ENCODE measurements at places on chromosomes 6 and 20.

GRCh38 chr6:149921361-149921760, 1.6 kb downstream of the RAET1G start:
- no peak for DNase-seq

GRCh38 chr20:46624946-46625345, 26.3 kb downstream of the SLC13A3 start:
- DNase-seq: no peak

GRCh38 chr6:32126880-32127279, 1.2 kb downstream of the ATF6B start:
- DNase-seq: no peak

GRCh38 chr6:23302514-23302913, 733.1 kb downstream of the HDGFL1 start:
- no peak for DNase-seq

DNA sequence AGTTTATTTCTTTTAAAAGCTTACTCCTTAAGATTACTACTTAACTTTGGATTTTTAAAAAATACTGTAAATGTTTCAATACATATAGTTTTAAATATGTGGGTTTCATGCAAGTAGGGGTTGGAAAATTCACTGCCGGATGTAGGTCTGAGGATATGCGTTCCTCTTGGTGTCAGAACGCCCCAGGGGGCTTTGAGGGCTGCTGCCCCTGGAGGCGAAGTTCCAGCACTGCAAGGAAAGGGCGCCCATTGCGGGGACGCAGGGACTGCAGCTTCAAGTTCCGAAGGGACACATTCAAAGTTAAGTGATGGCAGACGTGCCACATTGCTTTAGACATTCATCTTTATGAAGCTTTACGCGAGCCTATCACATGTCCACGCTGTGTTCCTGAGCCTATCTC, 152.9 kb downstream of the SOD2 start:
- DNase-seq: no peak

- DNase-seq: no peak
Observed at GRCh38 chr20:13683833-13684232, 45.1 kb upstream of the TASP1 start.

- no peak for DNase-seq
Observed at GRCh38 chr6:168120390-168121302, 41.6 kb upstream of the FRMD1 start.

- no peak for DNase-seq
Observed at GRCh38 chr20:13259921-13260320, 38.8 kb downstream of the ISM1 start.

DNA sequence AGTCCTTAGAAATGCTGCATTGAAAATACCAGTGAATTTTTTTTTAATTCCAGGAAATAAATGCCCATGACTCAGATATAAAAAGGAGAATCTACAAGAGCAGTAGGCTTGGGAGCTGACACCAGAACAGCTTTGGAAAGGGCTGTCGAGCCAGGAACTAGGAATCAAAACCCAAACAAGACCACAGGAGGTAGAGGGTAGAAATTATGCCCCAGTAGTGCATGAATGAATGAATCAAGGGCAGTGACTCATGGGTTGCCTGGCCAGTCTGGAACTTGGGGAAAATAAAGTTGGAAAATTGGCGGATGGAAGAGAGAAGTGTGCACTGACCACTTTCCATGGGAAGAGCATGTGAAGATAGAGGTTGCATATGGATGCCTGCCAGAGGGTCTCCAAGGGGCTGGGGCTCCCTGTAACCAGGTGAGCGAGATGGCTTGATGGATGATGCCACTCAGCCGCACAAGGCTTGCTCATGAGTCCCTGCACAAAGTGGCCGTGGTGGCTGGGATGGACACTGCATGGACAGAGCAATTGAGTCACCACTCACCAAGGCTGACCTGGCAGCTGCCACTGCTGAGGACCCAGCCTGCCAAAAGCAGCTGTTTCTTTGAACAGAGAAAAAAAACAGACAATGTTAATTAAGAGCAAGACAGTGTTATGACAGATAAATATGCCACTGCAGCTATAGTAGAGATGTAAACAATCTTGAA, 15.2 kb upstream of the MCCD1 start:
- no peak for DNase-seq

DNA sequence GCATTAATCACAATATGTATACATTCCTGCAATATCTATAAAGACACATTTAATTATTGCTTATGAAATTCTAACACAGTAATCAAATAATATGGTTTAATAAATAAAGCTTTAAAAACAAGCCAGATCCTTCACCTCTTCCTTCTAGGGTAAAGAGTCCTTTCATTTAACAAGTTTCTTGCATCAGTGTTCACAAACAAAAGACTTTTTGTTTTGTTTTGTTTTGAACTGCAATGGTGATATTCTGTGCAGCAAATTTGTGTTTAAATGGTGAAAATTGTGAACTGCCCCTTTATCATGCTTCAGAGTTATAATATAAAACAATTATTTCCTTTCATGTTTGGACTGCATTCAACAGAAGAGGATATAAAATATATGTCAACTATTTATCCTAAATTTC, 177.3 kb downstream of the EPHA7 start:
- DNase-seq: no peak

DNA sequence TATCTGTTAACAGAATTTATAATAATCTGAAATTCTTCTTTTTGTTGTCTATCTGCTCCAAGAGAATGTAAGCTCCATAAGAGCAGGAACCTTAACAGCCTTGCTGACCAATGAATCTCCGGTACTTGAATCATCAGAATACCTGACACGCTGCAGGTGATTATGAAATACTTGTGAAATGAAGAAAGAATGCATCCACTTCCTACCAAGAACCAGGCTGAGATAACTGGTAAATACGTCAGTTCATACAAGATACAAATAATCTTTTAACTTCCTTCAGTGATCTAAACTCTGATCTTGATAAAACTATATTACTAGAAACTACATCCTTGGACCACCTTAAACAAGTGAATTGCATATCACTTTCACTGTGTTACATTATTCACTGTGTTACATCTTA, 116.2 kb downstream of the MAP3K5 start:
- no peak for DNase-seq

DNA sequence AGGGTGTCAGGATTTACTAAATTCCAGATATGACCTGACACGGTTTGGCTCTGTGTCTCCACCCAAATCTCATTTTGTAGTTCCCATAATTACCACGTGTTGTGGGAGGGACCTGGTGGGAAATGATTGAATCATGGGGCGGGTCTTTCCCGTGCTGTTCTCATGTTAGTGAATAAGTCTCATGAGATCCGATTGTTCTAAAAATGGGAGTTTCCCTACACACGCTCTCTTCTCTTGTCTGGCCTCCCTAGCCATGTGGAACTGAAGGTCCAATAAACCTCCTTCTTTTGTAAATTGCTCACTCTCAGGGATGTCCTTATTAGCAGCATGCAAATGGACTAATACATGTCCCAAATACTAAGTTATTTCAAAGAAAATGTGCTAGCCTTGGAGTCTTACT, 121.1 kb downstream of the CENPW start:
- DNase-seq: no peak

- no peak for DNase-seq
Observed at GRCh38 chr6:118200160-118200559, 293.1 kb downstream of the SLC35F1 start.

DNA sequence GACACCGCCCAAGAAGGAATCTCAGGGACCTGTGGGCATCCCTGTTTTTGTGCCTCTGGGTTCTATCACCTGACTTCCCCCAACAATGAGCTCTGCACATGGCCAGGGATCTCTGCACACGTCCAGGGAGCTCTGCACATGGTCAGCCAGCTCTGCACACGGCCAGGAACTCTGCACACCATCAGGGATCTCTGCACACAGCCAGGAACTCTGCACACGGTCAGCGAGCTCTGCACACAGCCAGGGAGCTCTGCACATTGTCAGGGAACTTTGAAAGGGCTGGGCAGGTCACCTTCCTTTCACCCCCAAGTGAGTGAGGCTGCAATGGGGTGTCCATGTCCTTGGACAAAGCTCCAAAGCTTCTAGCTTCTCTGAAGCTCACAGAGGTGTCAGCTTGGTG, 5.2 kb upstream of the SLCO4A1 start:
- no peak for DNase-seq

DNA sequence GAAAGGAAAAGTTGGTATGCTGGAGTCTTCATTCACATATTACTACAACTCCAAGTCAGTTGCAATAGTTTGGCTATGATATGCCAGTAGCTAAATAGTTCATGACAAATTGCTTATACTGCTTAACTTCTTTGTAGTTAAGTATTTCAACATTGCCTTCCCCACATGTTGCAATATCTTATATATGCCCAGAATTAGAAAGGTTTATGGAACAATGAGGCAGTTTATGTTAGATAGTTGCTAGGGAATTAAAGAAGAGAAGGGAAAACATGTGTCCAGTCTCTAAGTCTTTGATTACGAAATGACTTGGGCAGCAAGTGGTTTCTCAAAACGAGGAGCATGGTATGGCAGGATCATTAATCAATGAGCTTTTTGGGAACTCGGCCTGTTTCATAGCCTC, 145.8 kb downstream of the PLCB4 start:
- DNase-seq: no peak

DNA sequence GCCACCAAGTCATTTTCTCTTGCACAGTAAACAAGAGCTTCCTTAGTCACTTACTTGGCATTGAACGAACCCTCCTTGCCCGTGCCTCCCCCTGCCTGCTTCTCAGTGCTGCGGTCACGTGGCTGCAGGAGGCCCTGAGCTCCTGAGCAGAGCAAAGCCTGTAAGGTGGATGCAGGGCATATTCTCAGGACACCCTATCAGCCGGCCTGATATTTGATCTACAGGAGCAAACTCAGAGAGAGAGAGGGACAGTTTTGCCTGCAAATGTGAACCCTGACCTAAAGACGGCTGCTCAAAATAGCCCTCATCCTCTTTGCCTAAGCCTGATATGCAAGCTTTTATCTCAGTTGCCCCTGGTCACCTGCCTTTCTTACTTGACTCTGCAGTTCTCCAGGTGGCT, 93.0 kb upstream of the POPDC3 start:
- DNase-seq: no peak

DNA sequence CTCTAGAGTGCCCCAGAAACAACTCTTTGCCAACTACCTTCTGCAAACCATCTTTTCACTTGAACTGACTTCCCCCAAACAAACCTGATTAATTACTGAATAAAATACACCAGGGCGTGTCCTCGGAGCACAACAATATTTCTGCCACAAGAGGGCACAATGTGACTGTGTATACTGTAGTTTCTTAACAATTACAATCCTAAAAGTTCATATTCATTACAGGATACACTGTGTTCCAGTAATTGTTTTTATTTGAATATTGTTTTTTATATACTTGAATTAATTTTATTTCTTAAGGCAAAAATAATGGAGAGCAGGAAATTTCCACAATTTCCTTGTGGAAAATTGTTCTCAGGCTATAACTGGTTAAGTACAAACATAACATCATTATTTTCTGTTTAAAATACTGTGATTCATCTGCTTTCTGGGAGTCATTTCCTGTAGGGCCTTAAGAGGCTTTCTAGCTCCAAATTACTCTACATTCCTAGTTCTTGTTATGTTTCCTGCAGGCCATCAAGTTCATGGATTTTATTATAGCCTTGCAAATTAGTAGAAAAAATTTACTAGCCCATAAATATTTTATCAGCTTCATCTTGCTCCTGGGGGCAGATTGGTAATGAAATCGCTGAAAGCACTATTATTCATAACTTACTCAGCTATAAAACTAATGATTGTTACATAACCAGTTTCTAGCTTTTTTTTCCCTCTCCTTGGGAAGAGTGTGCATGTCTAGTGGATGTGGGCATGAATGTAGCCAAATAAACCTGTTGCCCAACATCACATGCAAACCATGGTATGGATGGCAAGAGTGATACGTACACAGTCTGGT, 51.9 kb upstream of the SLC22A16 start:
- DNase-seq: no peak

- DNase-seq: no peak
Observed at GRCh38 chr6:84774157-84774984, 10.0 kb upstream of the TBX18 start.

GRCh38 chr20:45072066-45072465, 28.9 kb downstream of the KCNS1 start:
- no peak for DNase-seq

- no peak for DNase-seq
Observed at GRCh38 chr20:32240205-32240604, 32.5 kb downstream of the POFUT1 start.

DNA sequence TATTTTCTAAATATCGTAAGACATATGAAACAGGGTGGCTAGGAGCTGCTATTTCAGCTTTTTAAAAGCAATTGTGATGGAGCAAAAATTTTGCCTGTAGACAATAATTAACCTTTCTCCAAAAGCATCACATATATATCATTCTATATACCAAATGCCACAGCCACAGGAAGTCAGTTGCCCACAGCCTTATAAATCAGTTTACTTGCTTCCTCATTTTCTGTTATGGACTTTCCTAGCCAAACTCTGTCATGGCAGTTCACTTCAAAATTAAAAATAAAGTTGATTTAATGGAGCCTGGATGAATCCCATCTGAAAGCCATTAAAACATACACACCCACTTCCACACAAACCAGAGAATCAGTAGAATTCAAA, 93.4 kb upstream of the NHSL1 start:
- no peak for DNase-seq

- no peak for DNase-seq
Observed at GRCh38 chr20:2761885-2762284, 38.5 kb downstream of the CPXM1 start.

DNA sequence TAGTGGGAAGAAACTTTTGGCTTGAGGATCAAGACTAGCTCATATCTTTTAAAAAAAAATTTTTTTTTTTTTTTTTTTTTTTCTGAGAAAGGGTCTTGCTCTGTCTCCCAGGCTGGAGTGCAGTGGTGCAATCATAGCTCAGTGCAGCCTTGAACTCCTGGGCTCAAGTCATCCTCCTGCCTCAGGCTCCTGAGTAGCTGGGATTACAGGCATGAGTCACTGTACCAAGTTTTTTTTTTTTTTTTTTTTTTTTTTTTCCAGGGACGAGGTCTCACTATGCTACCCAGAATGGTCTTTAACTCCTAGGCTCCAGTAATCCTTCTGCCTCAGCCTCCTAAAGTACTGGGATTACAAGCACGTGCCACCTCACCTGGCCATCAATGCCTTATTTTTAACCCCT, 27.9 kb downstream of the GCLC start:
- no peak for DNase-seq

GRCh38 chr6:34981951-34982350, 92.9 kb downstream of the ANKS1A start:
- no peak for DNase-seq

DNA sequence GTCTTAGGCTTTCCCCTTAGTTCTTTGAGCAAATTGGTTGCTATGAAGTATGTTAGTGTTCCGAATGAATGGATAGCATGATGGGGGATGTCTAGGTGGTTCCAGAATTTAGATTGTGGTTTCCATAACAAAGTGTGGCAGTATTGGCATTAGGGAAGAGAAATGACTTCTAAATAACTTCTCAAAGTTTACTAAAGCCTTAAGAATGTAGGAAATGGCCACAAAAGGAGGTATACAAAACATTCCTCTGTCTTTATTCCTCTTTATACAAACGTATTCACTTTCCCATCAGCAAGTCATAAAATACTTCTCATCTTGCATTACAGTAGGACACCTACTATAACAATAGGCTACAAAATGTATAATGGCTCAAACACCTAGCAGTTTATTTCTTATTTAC, 279.6 kb downstream of the ESR1 start:
- DNase-seq: no peak

GRCh38 chr20:63701051-63701328, 4.5 kb downstream of the TNFRSF6B start:
- DNase-seq: no peak

GRCh38 chr20:21507400-21508229, 6.2 kb downstream of the NKX2-2 start:
- no peak for DNase-seq

Measured in CD8-positive, alpha-beta T cell (primary cell).